HCT116 (cell line): ENCODE measurements at places on chromosomes 6 and 20.

DNA sequence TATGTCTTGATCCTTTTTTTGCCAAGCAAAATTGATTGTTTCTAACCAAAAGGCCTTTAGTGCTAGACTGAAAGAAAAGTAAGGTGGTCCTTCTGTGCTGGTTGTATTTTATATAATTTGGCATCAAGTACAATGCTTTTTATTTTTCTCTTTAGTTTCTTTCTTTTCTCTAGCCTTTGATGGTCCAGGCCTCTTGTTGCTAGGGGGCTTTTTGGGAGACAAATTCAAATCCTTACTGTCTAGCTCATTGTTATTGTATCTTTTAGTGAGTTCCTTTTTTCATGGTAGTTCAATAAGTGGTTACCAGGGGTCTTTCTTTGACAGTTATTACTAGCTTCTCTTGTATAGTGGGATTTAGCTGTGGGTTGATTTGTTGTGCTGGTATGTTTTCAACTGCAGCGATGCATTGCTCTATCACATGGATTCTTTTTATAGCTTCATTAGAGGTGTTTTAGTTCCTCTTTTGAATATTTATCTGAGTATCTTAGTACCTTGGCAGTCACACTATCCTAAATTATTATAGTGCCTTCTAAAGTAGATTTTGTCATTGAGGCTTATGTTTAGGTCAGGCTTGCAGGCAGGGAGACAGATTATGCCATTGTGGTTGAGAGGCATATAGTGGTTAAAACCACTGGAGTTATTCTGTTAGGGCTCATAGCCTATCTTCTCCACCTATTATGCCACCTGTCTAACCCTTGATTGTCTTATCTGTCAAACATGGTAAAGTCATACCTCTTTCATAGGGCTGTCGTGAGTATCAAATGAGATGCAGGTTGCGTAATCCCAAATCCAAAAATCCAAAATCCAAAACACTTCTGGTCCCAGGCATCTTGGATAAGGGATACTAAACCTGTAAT lies 49.5 kb downstream of the KCNS1 start:
- DNase-seq: no peak

DNA sequence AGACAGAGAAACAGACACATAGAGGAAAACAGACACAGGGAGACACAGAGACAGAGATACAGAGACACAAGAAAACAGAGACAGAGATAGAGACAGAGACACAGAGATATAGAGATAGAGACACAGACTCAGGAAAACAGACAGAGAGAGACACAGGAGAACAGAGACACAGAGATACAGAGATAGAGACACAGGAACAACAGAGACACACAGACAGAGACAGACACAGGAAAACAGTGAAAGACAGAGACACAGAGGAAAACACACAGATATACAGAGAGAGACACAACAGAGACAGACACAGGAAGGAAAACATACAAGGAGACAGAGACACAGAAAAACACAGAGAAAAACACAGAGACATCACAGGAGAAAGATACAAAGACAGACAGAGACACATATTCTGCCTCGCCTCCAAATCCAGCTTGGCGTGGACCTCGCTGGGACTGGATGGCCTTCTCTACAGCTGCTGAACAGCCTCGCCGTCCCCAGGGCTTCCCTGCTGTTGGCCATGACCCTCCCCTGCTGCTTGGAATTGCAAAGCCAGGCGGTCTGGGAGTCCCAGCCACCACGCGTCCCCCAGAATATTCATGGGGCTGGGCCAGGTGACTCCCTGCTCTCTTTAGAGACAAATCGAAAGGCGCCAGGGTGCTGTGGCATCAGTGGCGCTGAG lies 36.8 kb downstream of the NTSR1 start:
- no peak for DNase-seq

- no peak for DNase-seq
Observed at GRCh38 chr20:44571362-44571988, 10.9 kb upstream of the PKIG start.

DNA sequence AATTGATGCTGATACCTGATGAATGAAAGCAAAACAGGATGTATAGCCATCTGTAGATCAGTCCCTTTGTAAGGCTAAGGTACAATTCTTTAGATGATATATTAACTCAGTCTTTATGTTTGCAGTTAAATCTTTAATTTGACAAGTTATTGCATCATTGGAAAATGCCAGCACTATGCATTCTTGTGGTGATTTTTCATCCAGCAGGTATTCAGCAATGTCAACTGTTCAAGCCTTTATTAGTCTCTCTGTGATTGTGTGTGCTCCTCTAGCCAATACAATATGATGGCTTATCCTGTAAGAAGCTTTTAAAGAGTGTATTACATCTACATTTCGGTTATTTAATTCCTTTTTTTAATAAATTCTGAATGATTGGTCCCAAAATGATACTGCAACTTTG lies 34.3 kb downstream of the HLA-DMB start:
- DNase-seq: no peak

DNA sequence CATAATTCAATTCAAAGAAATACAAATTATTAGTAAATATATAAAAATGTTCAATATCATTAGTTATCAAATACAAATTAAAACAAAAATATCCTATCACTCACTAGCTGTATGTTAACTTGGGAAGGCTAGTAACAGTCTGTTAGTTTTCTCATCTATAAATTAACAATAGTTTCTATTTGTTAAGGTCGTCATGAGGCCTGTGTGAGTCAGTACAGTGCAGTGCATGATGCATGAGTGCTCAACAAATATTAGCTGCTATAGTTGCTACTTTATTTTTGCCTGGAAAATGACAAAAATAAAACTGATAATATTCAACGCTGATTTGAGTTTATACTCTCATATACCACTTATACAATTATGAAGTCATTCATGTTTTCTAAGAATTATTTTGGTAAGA lies 401.6 kb upstream of the RUNX2 start:
- no peak for DNase-seq

DNA sequence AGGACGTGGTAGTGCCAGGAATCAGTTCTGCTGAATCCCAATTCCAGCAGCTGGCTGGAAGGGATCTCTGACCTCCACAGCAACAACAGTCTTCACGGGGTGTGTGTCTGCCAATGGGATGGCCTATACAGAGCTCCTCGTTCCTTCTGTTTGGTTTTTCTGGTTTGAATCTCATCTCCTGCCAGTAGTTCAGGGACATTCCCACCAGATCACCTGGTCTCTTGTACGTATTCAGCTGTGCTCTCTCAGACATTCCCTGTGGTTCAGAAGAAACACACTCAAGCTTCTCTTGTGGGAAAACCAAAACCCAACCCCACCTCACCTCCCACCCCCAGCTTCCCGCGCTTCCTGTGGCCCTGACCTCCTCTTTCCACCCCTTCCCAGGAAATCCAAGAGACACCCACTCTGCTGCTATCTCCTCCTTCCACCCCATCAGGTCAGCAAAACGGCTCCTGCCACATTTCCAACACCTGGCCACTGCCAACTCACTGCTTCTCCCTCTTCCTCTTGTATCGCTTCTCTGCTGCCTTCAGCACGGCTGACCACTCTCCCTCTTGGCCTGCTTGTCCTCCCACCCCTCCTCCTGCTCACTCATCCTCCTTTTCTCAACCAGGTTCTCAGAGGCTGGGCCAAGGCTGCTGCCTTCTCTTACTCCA lies 63.3 kb upstream of the PTGIS start:
- no peak for DNase-seq

- no peak for DNase-seq
Observed at GRCh38 chr6:11878735-11879134, 100.1 kb upstream of the ADTRP start.

GRCh38 chr6:4776493-4777393 lies 539 bp downstream of the CDYL start:
- DNase-seq: no peak

DNA sequence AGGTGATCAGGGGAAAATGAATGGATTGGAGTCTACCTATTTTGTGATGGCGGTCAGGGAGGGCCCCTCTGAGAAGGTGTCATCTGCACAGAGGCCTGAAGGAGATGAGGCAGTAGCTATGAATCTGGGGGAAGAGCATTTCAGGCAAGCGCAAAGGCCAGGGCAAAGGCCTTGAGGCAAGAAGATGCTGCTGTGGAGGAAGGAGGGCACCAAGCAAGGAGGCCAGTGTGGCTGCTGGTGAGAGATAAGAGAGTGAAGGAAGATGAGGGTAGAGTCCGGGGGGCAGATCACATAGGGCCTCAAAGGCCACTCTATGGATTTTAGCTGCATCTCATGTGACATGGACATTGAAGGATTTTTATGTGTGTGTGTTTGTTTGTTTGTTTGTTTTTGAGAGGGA lies 20.6 kb upstream of the CSNK2A1 start:
- DNase-seq: no peak

GRCh38 chr20:914727-915498 lies 1.2 kb downstream of the ANGPT4 start:
- no peak for DNase-seq

DNA sequence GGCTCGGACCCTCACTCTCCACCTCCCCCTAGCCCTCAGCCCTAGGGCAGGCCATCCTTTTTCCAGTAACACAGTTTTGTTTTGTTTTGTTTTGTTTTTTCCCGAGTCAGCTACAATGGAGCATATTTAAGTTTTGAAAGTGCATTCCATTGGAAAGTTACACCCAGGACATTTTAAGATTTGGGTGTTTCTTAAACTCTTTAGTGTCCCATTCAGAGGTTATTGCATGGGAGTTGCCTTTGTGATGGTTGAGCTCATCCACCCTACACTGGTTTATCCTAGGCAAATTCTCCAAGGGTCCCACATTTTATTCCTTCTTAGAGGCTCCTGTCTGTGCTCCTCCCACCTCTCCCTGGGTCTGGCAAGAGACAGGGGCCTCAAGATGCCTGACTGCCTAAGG lies 58.9 kb downstream of the THBS2 start:
- no peak for DNase-seq

GRCh38 chr6:107803957-107804356 lies 20.2 kb downstream of the SCML4 start:
- DNase-seq: no peak

DNA sequence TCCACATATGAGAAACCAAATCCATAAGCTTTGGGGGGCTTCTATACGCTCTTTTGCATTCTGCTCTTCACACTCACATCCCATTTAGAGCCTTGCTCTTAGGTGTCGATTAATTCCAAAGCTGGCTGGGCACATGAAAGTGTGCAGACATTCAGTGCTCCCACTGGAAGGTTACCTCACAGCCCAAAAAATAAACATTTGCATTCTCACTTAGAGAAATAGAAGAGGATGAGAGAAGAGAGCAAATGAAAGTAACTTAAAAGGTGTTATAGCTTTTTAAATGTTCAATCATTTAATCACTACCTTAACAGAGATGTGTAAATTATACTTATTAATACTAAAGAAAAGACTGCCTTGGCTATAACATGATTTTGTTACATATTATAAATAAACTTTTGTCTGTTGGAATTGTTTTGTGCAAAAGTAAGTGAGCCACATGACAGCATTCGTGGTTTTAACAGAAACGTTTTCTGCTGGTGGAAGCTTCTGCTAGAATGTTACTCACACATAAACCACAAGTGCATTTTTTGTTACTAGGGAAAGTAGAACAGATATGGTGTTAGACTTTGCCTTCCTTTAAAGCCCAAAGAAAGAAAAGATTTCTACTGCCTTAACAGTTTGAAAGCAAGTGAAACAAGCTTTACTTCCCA lies 116.7 kb downstream of the SIM1 start:
- DNase-seq: no peak
